ENCODE measurements at places on chromosomes 3 and 15. TPM values are rescaled to one million over a fixed set of nuclear protein-coding genes. Genes with fewer than 3 reads are reported as not detected.

GRCh38 chr3:5690904-5691532 is 503.5 kb downstream of the EDEM1 start:
- no peak overlapping the region for H3K4me3 ChIP-seq
- H3K27ac ChIP-seq = no peak overlapping the region
- no peak for DNase-seq
- H3K4me1 ChIP-seq = no peaks in the 10 kb centered on the region
- no peaks in the 10 kb centered on the region for H3K36me3 ChIP-seq
- no peaks in the 10 kb centered on the region for H3K27me3 ChIP-seq

DNA sequence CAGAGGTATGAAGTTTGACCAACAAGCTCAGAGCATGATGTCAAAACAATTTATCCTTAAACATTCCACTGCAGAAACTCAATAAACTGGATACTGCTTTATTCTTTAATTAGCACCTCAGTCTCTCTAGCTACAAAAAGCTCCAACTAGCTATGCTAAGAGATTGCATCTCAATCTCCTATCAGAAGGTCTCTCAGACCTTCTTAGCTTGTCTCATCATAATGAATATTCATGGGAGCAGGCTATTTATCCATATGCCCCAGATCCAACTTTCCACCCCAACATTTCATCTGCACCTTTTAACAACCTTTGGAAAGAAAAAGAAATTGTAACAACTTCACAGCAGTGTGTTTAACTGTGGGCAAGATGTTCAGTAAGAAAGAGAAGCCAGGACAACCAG is 11.3 kb upstream of the ZCWPW2 start:
- DNase-seq = no peak
- no peaks in the 10 kb centered on the region for H3K4me1 ChIP-seq
- H3K36me3 ChIP-seq = no peaks in the 10 kb centered on the region
- no peak overlapping the region for H3K27ac ChIP-seq

GRCh38 chr3:142152384-142152783 is 3.0 kb upstream of the TFDP2 start:
- no peaks in the 10 kb centered on the region for H3K36me3 ChIP-seq
- H3K27me3 ChIP-seq = no peaks in the 10 kb centered on the region
- no peak overlapping the region for H3K4me3 ChIP-seq
- no peak overlapping the region for H3K27ac ChIP-seq
- no peak for DNase-seq

- no peaks in the 10 kb centered on the region for H3K27me3 ChIP-seq
- H3K4me1 ChIP-seq = no peaks in the 10 kb centered on the region
- H3K27ac ChIP-seq = no peak overlapping the region
- no peak for DNase-seq
These were observed 95.1 kb downstream of the RPL39L start for GRCh38 chr3:187044206-187044605.

GRCh38 chr3:154018100-154018696 is 103.0 kb upstream of the ARHGEF26 start:
- H3K36me3 ChIP-seq = no peaks in the 10 kb centered on the region
- H3K27me3 ChIP-seq = no peaks in the 10 kb centered on the region
- no peaks in the 10 kb centered on the region for H3K4me1 ChIP-seq

Gene EEFSEC
- 9.2 TPM for total RNA-seq

Gene TEX9
- 33.4 TPM for total RNA-seq

Gene ITIH3
- 1.3 TPM for total RNA-seq

Gene ACVR2B
- 3.1 TPM for total RNA-seq

Gene ZNF660
- total RNA-seq = 16.3 TPM

Gene ST3GAL6
- 8.2 TPM for total RNA-seq
